ENCODE measurements at places on chromosomes 12 and 14. TPM values are rescaled to one million over a fixed set of nuclear protein-coding genes. Genes with fewer than 3 reads are reported as not detected.

Gene SYCP3
- not detected for total RNA-seq

Gene SMIM41
- total RNA-seq = not detected

Gene KCNA5
- not detected for total RNA-seq

Gene PKP2
- total RNA-seq = 6.5 TPM

Gene MANSC4
- not detected for total RNA-seq

Gene RAD51AP1
- total RNA-seq = 47.7 TPM

Gene FBXL14
- 21.5 TPM for total RNA-seq

Gene RND1
- total RNA-seq = 0.88 TPM
